MCF 10A (cell line): ENCODE measurements at places on chromosomes 7 and 10. TPM values are rescaled to one million over a fixed set of nuclear protein-coding genes. Genes with fewer than 3 reads are reported as not detected.

- no peak for DNase-seq
Observed at GRCh38 chr7:90645784-90646183, 49.7 kb downstream of the CDK14 start.

The ARHGEF5 gene
- total RNA-seq = 48.2 and 54.7 TPM in 2 replicates

The ITGA8 gene
- not detected in 2 replicates for total RNA-seq

DNA sequence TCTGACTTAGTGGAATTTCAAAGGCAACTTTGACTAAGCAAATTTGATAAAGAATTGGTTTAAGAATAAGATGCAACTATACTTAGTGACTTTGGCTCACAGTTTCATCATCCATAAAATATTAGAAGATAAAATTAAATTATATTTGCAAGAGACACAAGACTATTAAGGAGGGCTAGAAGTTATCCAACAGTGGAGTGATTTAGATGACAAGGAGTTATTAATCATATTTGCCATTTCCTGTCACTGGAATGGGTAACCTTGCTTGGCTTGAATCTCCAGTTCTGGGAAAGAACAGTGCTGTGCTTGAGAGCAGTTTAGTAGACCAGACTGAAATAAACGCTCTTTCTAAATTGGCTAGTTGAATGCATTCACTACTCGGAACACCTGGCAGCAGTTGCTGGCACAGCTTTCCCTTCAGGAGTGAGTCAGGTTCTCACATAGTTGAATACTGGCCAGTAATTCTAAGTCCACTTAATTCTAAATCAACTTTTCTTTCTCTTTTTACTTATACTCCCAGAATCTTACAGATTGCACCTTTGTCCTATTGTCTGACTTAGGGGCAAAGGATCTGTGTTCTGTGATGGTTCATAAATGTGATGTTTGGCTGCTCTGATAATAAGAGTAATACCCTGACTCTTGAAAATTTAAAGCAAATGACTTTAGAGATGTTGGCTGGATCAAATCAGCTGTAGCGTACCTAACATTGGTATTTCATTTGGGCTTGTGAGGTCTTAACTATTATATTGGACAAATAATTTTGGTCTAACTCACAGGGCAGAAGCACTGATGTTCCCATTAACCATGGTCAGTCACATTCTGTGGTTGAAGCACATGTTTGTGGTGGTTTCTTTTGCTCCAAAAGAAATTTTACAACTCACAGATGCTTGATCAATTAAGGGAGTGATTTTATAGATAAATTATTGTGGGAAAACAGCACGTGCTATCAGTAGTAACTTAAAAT is 16.6 kb downstream of the STMP1 start:
- DNase-seq = peak; percentile 85

DNA sequence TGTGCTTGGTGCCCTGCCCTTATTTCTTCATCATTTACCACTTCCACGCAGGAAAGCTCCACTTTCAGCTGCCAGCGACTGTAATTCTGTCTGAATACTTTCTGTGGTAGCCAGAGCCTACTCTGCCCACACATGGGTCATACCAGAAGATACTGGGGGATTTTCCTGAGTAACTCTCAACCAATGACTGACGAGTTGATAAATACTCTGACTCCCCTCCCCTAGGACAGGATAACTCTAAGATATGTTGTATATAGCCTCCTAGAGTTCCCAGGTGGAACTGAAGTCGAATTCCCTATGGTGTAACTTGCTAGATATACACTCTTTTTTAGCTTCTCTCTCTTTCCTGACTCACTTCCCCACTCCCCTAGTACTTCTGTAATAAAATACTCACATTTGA is 29.8 kb downstream of the SEM1 start:
- DNase-seq = no peak

The SEMA4G gene
- total RNA-seq = 0.32 TPM in 1 of 2 replicates, not detected in the other

DNA sequence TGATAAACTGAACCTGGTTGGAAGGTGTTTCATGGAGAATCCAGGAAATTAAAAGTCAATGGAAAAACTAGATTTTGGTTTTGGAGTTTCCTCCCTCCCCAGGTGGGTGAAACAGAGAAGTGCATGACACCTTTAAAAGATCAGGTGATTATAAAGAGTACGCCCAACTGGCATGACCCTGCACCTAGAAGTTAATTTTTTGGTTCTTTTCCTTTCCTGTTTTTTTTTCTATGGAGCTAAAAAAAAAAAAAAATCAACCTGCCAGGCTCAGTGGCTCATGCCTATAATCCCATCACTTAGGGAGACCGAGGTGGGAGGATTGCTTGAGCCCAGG is 7.9 kb downstream of the GJD4 start:
- no peak for DNase-seq

The DHTKD1 gene
- total RNA-seq = 16.0 and 17.3 TPM in 2 replicates

DNA sequence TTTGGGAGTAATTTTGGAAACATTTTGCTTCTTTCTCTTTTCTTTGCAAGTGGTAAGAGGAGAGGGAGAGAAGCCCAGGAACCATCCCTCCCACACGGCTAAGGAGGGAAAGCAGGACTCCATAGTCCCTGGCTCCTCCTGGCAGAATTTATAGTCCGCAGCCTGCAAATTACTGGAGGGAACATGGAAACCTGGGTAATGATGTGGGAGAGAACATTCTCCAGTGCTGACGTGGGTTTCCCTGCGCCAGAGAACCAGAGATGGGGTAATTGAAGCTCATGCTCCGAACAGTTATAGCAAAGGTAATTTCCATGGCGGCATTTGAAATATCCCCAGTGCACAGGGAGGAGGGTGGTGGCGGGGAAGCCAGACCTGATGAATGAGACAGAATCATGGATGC is 320.4 kb downstream of the RPS24 start:
- no peak for DNase-seq

GRCh38 chr7:150363872-150364271 is 4.8 kb upstream of the REPIN1 start:
- no peak for DNase-seq

- DNase-seq = no peak
Observed at GRCh38 chr7:151378011-151378410, 31.8 kb downstream of the WDR86 start.

The HMX2 gene
- not detected in 2 replicates for total RNA-seq

The AGAP9 gene
- total RNA-seq = 15.6 and 16.3 TPM in 2 replicates

GRCh38 chr10:62133618-62134017 is 135.0 kb downstream of the RTKN2 start:
- no peak for DNase-seq

The LRRC18 gene
- total RNA-seq = not detected in 2 replicates

The FAM237B gene
- total RNA-seq = not detected in 2 replicates

- DNase-seq = no peak
Observed at GRCh38 chr10:61751599-61751998, 88.9 kb downstream of the CABCOCO1 start.

GRCh38 chr10:104144931-104145330 is 23.0 kb downstream of the SFR1 start:
- DNase-seq = no peak

DNA sequence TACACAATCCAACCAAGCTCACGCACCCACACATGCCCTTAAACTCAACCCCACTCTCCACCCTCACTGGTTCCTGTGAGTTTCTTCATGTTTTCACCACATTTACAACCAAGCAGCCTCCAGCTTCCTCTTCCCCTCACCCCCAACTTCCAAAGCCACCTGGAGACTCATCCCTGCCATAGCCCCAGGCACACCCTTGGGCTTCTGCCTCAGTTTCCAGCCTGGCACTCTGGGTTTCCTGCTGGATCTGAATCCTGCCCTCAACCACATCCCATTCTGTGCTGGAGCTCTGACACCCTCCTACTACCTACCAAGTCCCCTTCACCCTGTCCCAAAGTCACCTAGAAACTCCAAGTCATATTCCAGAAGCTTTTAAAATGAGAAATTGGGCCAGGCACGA is 29.4 kb downstream of the CCDC3 start:
- no peak for DNase-seq

DNA sequence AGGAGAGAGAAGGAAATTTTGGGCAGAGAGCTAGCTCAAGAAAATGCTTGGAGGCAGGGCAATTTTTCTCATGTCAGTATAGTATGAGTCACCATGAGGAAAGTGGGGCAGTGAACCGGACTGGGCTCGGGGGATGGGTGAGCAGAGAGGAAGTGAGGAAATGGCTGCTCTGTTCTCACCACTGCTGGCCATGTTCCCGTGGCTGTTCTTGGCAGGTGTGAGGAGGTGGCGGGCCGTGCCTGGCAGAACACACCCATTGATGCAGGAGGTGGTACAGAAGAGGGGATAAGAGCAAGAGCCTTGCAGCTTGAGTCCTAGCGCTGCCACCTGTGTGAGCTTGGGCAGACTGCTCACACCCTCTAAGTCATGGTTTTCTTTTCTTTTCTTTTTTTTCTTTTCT is 304.4 kb upstream of the LYZL1 start:
- peak; percentile 99 for DNase-seq
